ENCODE measurements at places on chromosomes 12 and 14.

- no peak for DNase-seq
These were observed 72.3 kb downstream of the SRGAP1 start for GRCh38 chr12:63916561-63917476.

GRCh38 chr14:71452987-71453386 lies 479.2 kb upstream of the RGS6 start:
- no peak for DNase-seq

- no peak for DNase-seq
These were observed 24.4 kb downstream of the ATP23 start for GRCh38 chr12:57965766-57966165.

DNA sequence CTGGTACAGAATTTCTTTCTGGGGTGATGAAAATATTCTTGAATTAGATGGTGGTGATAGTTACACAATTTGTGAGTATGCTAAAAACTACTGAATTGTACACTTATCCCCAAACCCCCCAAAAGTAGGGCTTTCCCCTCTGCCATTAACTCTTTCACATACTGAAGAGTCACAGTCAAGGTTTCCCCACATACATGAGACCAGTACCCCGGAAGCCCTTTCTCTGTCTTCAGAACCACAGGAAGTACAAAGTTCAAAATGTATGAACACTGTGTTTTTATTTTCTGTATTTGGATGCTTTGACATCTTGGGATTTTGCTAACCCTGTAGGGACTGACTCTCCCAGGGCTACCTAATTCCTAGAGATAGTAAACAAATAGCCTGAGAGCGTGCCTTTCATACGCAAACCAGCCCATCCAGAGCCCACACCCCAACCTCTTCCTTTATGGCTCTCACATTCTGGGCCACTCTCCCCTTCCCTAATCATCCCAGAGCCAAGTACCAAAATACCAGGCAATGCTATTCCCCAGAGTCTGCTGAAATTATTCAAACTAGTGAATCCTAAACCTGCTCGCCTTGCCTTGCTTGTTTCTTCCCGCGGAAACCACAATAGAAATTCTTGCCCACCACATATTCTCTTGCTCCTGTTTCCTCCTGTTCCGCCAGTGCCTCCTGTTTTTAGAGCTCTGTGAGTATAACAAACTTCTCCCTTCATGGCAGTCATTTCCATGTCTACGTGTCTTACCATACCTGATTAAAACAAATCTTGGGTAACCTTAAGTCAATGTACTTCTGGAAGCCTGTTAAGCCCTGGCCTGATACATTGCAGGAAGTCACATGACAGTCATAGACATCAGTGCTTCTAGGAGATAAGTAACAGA lies 524.8 kb downstream of the FUT8 start:
- no peak for DNase-seq

DNA sequence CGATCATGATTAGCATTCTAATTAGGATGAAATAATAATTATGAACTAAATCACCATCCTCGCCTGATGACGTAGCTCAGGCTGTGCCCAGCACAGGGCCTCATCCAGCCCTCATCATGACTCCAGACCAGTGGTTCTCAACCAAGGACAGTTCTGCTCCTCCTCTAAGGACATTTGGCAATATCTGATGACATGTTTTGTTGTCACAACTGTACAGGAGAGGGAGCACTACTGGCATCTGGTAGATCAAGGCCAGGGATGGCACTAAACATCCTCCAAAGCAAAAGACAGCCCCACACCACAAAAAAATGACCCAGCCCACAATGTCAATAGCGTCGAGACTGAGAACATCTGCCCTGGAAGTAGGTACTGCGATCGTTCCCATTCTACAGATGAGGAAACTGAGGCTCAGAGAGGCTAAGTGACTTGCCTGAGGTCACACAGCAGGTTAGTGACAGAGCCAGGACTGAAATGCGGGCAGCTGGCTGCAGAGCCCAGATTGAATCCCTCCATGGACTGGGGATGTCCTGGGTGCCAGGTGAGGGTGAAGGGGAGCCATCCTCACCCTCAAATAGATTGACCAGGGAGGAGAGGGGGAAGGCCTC lies 15.5 kb downstream of the TRPV4 start:
- DNase-seq, result no peak

All from T-helper 22 cell (primary cell).